Stomach (tissue), 19 donors: ENCODE measurements at places on chromosomes 6 and 20. TPM values are rescaled to one million over a fixed set of nuclear protein-coding genes. Genes with fewer than 3 reads are reported as not detected.

- no peaks in the 10 kb centered on the region for H3K36me3 ChIP-seq
- peak; percentile 10 for DNase-seq
- no peaks in the 10 kb centered on the region for H3K27me3 ChIP-seq
- H3K4me3 ChIP-seq = no peak overlapping the region
These were observed 16.1 kb downstream of the PLA2G7 start for GRCh38 chr6:46719099-46719498.

DNA sequence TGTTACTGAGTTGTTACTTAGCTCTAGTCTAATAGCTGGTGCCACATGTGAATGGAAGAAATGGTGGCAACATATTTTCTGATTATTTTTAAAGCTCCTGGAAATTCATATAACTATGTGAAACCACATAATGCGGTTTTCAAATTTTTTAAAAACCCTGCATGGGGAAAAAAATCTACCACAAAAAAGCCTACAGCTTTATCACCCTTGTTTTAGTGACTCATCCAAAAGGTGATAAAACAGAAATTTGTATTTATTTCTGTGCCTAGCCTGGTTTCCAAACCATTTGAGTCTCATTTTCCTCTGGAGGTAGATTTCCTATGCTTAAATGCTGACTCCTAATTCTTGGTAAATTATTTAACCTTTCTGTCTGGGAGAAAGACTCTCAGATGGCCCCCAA is 5.4 kb upstream of the FBXO30 start:
- H3K4me3 ChIP-seq = no peak overlapping the region
- no peaks in the 10 kb centered on the region for H3K27me3 ChIP-seq
- H3K4me1 ChIP-seq = peaks cover 16% of the 10 kb centered on the region

The CD93 gene
- 2.9 TPM for total RNA-seq

DNA sequence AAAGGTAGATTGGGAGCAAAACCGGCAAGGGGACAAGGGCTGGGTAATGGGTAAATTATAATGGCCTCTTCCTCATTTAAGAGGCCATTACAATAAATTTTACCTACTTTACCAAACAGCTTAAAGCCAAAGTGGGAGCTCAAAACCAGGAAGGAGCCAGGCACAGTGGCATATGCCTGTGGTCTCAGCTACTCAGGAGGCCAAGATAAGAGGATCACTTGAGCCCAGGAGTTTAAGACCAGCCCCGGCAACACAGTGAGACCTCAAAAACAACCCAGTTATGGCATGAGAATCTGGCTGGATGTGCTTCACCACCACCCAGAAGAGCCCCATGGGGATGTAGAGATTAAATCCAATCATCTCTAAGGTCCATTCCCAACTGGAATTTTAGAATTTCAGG is 52.9 kb upstream of the TAF8 start:
- H3K36me3 ChIP-seq = peaks cover 37% of the 10 kb centered on the region
- no peak for DNase-seq
- H3K27ac ChIP-seq = no peak overlapping the region
- no peak overlapping the region for H3K4me3 ChIP-seq

- peaks cover 2% of the 10 kb centered on the region for H3K4me1 ChIP-seq
- no peaks in the 10 kb centered on the region for H3K36me3 ChIP-seq
- peaks cover 7% of the 10 kb centered on the region for H3K27me3 ChIP-seq
These were observed 280.7 kb upstream of the SUPT3H start for GRCh38 chr6:45658400-45658799.

The WFDC10A gene
- total RNA-seq = not detected

The ELOVL2 gene
- total RNA-seq = not detected

- no peaks in the 10 kb centered on the region for H3K27me3 ChIP-seq
- no peak overlapping the region for H3K27ac ChIP-seq
- no peaks in the 10 kb centered on the region for H3K36me3 ChIP-seq
- no peaks in the 10 kb centered on the region for H3K4me1 ChIP-seq
These were observed 91.0 kb upstream of the ESR1 start for GRCh38 chr6:151716526-151716932.

DNA sequence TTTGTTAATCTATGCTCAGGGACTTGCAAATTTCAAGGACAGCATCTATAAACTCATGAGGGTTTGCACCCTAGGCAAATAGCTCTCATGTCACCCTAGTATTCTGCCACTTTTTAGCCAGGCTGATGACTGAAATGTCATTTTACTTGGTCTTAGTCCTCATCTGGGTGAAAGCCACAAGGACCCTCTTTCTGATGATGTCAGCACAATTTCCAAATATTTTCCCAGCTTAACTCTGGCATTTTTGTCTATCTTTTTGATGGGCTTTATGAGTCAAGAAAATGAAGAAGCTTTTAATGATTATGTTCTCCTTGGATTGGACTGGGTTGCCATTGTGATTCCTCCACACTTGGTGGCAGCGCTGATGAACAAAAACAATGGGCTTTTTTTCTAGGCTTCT is 420.1 kb upstream of the BTBD3 start:
- H3K4me3 ChIP-seq = no peak overlapping the region
- H3K27me3 ChIP-seq = no peaks in the 10 kb centered on the region
- no peak for DNase-seq
- no peaks in the 10 kb centered on the region for H3K36me3 ChIP-seq
- H3K27ac ChIP-seq = no peak overlapping the region

DNA sequence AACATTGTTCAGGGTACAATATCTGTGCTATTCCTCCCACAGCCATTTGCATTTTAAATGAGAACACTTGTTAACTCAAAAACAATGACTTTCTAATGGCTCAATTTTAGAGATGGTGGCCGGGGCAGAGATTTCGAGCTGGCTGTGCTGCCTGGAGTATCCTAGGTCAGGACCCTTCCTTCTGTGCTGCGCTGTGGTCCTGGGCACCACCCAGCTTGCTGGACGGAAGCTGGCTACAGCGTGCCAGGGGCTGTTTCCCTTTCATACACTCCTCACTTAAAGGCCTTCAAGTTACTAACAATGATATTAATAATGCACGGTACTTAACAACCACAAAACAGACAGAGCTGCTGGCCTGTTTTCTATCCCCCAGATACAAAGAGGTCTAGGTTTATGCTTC is 194.4 kb upstream of the CST7 start:
- peak; percentile 16 for DNase-seq
- H3K27ac ChIP-seq = no peak overlapping the region
- H3K4me1 ChIP-seq = peaks cover 7% of the 10 kb centered on the region
- no peak overlapping the region for H3K4me3 ChIP-seq
- no peaks in the 10 kb centered on the region for H3K27me3 ChIP-seq
- no peaks in the 10 kb centered on the region for H3K36me3 ChIP-seq

The PRND gene
- not detected for total RNA-seq

The TAP2 gene
- 10.6 TPM for total RNA-seq

- no peak for DNase-seq
- H3K36me3 ChIP-seq = no peaks in the 10 kb centered on the region
- no peaks in the 10 kb centered on the region for H3K27me3 ChIP-seq
- H3K4me3 ChIP-seq = no peak overlapping the region
- H3K27ac ChIP-seq = no peak overlapping the region
These were observed 48.9 kb upstream of the BHLHE23 start for GRCh38 chr20:63055575-63056235.

The NINL gene
- 12.8 TPM for total RNA-seq

GRCh38 chr6:93341900-93342613 is 77.3 kb downstream of the EPHA7 start:
- no peaks in the 10 kb centered on the region for H3K27me3 ChIP-seq
- H3K27ac ChIP-seq = no peak overlapping the region
- no peaks in the 10 kb centered on the region for H3K4me1 ChIP-seq
- DNase-seq = no peak
- no peak overlapping the region for H3K4me3 ChIP-seq

DNA sequence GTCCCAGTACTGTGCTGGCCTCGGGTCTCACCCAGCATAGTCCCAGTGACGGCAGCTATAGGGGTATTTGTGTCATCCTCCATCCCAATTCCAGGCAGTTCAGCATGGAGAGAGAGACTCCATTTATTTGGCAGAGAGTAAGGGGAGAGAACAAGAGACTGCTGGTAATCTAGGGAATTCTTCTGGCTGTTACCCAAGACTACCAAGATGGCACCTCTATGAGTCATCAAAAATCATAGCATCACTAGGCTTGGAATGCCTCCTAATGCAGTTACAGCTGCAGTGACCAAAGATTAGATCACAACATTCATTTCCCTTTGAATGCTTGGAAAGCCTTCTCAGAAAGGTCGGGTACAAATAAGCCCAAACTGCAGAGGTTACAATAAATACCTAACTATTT is 660.4 kb upstream of the FLRT3 start:
- H3K27me3 ChIP-seq = no peaks in the 10 kb centered on the region
- no peak overlapping the region for H3K27ac ChIP-seq
- no peaks in the 10 kb centered on the region for H3K4me1 ChIP-seq

DNA sequence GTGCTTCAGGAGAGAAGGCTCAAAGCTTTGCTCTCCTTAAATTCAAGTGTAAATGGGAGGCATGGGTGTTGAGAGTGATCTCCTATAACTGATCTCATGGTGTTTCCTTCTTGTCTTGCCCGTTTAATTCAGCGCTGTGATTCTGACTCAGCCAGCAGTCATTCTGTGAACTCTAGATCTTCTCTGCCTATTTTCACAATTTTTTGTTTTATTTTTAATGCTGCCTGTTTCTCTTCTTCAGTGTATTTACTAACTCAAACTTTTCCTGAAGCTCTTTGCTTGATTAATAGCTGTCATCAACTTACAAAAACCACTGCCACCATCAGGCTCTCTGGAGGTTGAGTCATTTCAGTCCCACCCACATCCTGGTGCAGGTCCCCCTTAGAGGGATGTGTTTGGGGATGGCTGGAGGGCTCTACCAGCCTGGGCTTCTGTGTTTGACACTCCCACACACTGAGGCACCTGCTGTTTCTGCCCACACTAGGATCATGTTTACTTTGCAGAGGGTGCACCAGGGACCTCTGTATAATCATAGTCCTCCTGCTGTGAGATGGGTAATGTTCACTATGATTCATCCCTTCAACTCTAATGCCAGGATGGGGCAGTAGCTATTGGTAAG is 94.0 kb downstream of the SHLD1 start:
- no peaks in the 10 kb centered on the region for H3K36me3 ChIP-seq
- no peak overlapping the region for H3K4me3 ChIP-seq
- no peaks in the 10 kb centered on the region for H3K4me1 ChIP-seq
- H3K27ac ChIP-seq = no peak overlapping the region
- no peak for DNase-seq

DNA sequence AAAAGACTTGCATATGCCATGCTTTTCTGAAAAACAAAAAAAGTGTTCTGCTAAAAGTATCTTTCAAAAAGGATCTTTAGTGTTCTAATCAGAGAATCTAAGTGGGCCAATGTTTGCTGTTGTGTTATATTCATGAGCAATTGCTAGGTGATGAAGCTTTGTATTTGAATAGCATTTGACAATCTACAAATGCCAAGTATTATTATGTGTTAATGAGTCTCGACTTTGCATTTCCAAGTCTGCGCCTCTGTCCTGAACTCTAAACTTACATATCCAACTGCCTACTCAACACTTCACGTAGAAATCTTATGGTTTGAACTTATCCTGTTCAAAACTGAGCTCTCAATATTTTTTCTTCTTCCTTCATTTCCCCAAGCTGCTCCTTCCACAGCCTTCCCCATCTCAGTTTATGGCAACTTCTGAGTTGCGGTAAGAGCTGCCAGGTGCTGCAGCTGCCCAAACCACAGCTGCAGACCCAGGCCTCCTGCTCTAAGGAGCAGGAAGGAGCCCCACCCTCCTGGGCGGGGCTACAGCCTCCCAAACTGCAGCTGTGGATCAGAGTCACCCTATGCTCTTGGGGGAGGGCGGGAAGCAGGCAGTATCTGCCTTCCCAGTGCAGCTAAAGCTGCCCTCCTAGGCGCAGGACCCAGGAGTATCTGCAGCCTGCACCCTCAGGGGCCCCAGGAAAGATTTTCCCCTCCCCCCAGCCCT is 16.7 kb upstream of the MAK start:
- DNase-seq = no peak
- H3K36me3 ChIP-seq = no peaks in the 10 kb centered on the region
- H3K27ac ChIP-seq = no peak overlapping the region
- H3K27me3 ChIP-seq = no peaks in the 10 kb centered on the region
- H3K4me3 ChIP-seq = no peak overlapping the region
